CD4-positive, alpha-beta T cell treated with Interleukin-10 for 1 hour (primary cell): ENCODE measurements at places on chromosomes 2 and 18.
A peak's percentile ranks its signal among the peaks of the same experiment; 100 is the strongest.

DNA sequence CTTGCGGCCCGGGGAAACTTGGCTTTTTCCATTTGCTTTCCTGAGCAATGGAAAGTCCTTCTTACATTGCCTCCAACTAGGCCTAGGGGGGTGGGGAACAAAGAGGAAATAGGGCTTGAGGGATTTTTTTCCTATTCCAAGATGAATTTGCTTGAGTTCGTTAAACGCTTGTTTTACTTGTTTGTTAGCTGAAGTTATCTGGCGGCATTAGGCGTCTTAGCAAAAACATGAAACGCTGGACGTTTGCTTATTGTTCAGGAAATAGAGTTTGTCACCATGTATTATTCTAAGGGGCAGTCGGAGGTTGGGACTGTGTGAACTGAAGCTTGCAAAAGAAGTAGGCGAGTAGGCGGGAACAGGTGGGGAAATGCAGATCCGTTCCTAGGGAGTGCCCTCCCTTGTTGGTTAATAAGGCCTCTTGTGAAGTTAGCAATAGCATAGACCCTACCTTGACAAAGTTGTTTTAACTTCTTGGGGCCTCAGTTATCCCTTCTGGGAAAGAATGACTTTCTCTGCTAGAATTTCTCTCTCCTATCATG lies 1.9 kb downstream of the CABLES1 start:
- DNase-seq = no peak

GRCh38 chr2:99653433-99653832 lies 163.6 kb upstream of the REV1 start:
- DNase-seq = no peak

DNA sequence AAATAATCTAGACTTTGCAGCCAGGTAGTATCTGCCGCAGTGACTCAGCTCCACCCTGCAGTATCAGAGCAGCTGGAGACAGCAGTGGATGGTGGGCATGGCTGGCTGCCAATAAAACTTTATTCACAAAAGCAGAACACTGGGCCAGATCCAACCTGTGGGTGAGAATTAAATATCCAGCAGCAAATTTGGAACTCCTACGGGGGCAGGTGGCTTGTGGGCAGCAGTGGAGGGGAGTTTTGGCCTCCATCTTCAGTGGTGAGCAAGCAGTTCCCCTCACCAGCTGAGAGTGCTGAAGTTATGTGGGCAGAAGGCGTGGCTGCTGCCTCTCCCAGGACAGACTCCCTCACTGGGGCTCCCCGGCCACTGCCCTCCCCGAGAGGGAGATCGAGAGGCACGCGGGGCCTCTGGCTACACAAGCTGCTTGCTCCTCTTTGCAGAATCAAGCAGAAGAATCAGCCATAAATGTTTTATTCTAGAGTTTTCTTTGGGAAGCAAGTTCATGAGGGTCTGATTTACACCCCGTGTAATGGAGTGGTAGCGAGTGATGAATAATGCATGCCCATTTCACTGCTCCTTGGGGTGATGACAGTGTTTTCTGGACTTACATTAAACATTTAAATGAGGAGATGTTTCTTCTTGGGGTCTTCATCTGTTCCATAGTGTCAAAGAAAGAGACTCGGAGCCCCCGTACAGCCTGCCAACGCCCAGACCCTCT lies 204.3 kb downstream of the SEPTIN10 start:
- DNase-seq = no peak

GRCh38 chr18:69934601-69935265 lies 12.9 kb downstream of the CD226 start:
- no peak for DNase-seq

- peak; percentile 78 for DNase-seq
Observed at GRCh38 chr2:199459286-199460100, 1.8 kb upstream of the SATB2 start.

GRCh38 chr2:138207074-138207930 lies 243.0 kb downstream of the HNMT start:
- DNase-seq = no peak

DNA sequence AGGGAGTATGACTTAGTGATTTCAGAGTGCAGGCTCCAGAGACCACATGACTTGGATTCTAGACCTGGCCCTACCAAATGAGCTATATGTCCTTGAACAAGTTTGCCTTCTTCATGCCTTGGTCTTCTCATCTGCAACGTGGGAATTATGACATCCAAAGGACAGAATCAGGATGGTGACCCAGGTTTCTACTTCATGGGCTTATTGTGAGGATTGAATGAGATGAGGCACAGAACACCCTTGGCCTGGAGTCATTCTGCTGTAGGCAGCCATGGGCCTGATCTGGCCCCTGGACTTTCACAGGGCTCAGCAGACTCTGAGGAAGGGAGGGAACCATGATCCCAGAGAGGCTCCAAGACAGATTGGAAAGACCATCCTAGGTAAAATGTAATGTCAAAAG lies 85.6 kb upstream of the HAAO start:
- DNase-seq = no peak

GRCh38 chr2:198356157-198356556 lies 551.8 kb downstream of the PLCL1 start:
- DNase-seq = no peak

DNA sequence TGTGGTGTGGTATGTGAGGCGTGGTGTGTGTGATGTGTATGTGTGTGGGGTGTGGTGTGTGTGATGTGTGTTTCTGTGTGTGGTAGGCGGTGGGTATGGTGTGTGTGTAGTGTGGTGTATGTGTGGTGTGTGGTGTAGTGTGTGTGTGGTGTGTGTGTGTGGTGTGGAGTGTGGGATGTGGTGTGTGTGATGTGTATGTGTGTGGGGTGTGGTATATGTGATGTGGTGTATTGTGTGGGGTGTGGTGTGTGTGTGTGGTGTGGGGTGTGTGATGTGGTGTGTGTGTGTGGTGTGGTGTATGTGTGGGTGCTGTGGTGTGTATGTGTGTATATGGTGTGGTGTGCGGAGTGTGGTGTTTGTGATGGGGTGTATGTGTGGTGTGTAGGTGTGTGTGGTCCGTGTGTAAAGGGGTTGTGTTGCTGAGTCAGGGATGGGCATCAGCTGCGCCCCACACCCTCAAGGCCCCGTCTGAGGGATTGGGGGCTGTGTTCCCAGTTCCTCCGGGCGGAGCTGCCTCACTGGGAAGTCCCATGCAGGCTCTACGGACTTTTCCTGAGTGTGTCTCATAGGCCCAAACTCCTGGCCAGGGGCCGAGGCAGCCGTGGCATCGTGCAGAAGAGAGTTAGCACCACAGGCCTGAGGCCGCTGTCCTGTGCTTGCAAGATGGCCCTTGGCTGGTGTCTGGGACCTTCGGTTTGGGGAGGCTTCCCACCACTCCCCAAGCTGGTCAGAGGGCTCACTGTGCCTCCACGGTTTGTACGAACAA lies 18.2 kb upstream of the ARL4C start:
- DNase-seq = no peak

DNA sequence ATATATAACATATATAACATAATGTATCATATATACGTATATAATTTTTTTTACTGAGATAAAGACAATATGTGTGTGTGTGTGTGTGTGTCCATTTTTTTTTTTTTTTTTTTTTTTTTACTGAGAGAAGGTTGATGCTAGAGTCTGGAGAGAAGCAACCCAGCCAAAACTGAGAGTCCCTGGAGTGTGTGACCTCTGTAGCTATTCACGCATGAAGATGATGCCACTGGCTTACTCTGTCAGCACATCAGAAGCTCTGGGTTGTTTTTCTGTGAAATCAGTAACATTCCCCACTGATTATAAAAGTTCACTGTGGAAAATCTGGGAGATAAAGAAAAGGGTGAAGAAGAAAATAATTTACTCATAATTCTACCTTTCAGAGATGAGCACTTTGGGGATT lies 27.2 kb downstream of the CCDC195 start:
- no peak for DNase-seq

GRCh38 chr2:128781166-128781565 lies 462.5 kb upstream of the HS6ST1 start:
- DNase-seq = no peak

GRCh38 chr18:36316246-36316645 lies 18.7 kb downstream of the FHOD3 start:
- DNase-seq = no peak

DNA sequence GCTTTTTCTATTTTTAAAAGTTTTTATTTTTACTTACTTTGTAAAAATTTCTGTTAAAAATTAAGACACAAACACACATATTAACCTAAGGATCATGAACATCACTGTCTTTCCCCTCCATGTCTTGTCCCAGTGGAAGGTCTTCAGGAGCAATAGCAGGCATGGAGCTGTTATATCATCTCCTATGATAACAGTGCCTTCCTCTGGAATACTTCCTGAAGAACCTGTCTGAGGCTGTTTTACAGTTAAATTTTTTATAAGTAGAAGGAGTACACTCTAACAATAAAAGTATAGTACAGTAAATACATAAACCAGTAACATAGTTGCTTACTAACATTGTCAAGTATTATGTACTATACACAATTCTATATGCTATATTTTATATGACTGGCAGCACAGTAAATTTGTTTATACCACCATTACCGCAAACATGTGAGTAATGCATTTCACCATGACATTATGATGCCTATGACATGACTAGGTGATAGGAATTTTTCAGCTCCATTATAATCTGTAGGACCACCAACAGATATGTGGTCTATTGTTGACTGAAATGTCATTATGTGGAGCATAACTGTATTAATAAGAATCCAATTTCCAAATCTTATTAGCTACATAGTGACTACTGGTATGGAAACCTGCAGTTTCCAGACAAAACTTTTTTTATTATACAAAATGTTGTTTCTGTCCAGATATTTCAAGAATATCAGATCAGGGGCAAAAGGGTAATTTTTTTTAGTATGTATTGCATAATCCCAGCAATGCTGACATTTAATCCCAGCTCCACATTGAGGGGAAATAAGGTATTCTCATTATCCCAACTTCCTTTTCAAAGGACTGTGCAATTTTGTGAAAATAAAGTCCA lies 337.2 kb upstream of the SLC39A10 start:
- no peak for DNase-seq

DNA sequence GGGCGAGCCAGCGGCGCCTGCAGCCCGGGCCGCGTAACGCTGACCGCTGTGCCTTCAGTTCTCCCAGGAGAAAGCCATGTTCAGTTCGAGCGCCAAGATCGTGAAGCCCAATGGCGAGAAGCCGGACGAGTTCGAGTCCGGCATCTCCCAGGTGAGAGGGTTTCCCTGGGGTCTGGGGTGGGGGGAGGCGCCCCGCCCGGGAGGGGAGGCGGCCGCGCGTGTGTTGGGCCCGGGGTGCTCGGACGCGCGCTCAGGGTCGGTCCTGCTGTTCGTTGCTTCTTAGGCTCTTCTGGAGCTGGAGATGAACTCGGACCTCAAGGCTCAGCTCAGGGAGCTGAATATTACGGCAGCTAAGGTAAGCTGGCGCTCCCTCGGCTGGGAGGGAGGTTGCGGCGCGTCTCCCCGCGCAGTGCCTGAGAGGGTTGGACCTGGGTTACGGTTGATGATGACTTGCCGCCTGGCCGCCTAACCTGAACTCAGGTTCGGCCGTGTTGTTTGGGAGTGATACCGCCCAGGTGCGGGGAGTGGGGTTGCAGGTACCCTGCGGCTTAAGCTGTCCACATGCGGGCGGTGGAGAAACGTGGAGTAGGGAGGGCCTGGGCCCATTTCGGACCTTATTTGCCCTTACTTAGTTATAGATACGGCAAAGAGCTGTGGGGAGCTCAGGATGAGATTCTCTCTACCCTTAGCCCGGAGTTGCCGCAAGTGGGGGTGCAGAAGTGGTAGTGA lies 638 bp downstream of the RPS7 start:
- DNase-seq = no peak

DNA sequence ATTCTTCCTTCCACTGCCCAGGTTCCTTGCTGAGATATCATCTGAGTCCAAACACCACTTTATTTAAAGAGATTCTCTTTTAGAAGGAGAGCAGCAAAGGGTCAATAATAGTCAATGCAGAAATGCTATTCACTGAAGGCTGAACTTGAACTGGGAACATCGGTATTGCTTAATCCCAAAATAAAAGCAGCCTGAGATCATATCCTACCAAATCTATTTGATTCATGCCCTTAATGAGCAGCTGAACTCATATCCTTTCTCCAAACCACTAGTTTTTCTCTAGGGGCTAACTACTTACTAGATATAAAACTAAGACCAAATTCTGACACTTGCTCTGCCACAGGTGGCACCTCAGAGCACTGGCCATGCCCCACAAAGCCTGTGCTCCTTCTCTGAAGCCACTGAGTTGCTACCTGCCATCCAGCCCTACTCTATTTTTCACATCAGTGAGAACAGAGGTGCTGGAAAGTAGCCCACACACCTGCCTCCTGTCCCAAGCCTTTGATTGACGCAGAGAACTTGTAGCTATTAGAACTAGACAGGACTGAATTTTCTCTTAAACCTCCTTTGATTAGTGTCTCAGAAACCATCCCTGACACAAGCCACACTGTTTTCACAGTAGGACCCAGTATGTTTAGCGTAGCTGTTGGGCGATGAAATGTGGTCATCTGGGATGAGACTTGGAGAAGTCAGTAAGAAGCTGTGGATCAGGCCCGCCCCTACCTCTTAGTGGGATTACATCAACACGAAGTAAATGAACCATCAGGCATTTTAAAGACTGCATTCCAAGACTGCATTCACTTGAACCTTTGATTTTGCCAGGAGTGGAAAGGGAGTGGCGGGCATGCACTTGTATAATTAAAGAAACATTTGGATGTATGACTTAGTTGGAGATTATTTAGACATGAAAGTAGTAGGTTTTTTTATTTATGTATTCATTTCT lies 124.3 kb downstream of the RBMS1 start:
- no peak for DNase-seq

DNA sequence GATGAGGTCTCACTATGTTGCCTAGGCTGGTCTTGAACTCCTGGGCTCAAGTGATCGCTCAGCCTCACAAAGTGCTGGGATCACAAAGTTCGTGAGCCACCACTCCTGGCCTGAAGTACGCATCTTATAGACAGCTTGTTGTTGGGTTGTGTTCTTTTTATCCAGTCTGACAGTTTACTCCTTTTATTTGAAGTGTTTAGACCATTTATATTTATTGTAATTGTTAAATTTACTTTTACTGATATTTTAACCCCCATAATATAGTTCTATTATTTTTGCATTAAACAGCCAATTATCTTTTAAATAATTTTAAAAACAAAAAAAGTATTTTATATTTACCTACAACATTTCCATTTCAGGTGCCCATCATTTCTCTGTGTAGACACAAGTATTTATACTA lies 303.0 kb upstream of the HDAC4 start:
- no peak for DNase-seq

DNA sequence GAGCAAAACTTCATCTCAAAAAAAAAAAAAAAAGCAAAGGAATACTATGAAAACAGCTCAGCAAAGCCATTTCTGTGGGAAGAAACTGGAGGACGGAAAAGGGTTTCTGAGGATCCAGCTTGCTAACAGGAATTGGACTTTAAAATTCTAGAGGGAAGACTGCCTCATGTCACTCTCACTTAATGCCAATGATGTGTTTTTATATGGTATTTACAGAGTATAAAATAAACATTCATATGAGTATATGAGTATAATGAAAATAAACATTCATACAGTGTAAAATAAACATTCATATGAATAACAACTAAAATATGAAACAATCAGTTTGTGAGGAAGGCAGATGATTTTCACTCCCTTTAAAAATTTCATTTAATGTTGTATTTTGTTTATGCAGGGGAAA lies 43.9 kb downstream of the CHMP3 start:
- no peak for DNase-seq

- no peak for DNase-seq
Observed at GRCh38 chr2:7338961-7339360, 421.7 kb downstream of the RNF144A start.

- DNase-seq = no peak
Observed at GRCh38 chr2:29050591-29050990, 23.7 kb downstream of the PCARE start.

GRCh38 chr2:96787411-96787810 lies 26.7 kb downstream of the CNNM4 start:
- DNase-seq = no peak
